Sigmoid colon (tissue), 7 donors: ENCODE measurements at places on chromosomes 2 and 18. TPM values are rescaled to one million over a fixed set of nuclear protein-coding genes. Genes with fewer than 3 reads are reported as not detected.

GRCh38 chr2:8602809-8603208, 79.0 kb upstream of the ID2 start:
- DNase-seq: no peak

- no peak for DNase-seq
Observed at GRCh38 chr2:205675861-205676516, 6.3 kb upstream of the NRP2 start.

DNA sequence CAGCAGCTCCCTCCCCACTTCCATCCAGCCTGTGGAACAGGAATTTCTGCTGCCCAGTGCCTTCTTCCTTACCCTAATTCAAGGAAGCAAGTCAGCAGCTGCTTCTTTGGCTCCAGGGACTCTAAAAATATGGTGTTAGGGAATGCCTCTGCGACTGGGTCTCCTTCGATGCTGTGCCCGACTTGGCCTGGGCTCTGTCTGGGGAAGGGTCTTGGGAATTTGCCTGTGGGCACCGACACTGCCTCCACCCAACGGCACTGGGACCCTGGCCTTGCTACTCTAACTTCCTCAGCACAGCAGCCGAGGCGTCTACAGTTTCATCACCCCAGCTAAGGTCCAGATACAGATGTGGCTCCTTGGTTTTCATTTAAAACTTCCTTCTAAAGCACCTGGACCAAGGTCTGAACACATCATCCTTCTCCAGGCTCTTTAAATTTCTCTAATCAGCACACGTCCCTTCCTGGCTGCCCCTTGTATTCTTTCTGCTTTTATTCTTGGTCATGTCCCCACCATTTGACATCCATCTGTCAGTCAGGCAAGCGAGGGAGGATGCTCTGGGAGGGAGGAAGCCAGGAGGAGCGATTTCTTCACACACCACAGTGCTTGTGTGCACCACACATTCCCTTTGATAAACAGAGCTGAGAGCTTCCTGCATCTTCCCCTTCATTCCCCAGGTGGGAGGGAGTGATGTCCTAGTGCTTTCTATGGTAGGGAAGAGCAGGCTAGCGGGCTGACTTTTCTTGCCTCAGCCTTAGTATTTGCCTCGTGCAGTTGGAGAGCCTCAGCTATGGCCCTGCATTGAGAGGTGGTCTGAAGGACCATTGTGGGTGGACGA, 6.8 kb downstream of the LBH start:
- DNase-seq: peak; percentile 58

DNA sequence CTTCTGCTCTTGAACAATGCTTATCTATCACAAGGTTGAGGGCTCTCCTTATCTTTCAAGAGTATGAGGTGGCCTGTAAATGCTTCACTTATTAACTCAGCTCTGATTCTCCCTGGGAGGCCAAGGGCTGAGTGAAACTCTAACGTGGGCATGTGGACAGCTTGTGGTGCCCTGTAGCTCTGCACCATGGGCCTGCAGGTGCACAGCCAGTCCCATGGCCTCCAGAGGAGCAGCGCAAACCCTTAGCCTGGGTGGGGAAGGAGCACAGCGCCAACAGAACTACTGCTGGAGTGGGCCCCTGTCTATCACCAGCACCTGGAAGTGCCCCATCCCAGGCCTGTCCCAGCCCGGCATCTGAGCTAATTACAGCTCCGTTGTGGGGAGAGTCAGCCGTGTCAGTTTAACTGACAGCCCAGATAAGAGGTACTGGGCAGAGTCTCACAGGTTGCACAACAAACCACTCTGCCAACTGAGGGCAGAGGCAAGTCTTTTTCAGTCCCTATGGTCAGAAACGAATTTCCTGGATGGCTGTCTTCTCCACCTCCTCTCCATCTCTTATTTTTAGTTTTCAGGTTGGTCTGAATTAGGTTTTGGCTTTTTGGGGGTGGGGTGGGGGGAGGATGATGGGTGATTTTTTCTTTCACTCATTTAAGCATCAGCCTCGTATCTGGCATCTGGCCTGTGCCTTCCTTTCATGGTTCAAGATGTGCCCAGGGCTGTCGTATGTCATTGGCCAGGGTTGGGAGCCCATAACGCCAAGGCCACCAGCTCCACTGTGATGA, 219.5 kb downstream of the BCL2 start:
- no peak for DNase-seq

- DNase-seq: no peak
Observed at GRCh38 chr2:123693836-123694235, 331.3 kb upstream of the CNTNAP5 start.

- no peak for DNase-seq
Observed at GRCh38 chr2:197675246-197675645, at the start of gene RFTN2. Gene RFTN2, minus strand, starts transcription at chr2:197675587. Its CDS starts 129 bp downstream, at chr2:197675458.

- no peak for DNase-seq
Observed at GRCh38 chr2:179521944-179522343, 257.3 kb upstream of the SESTD1 start.

The TMX3 gene
- 43.5 TPM for total RNA-seq

The MXD1 gene
- 7.8 TPM for total RNA-seq

The SERPINB13 gene
- total RNA-seq: not detected

The MAL gene
- total RNA-seq: 7.6 TPM
